ENCODE measurements at places on chromosomes 7 and 10. TPM values are rescaled to one million over a fixed set of nuclear protein-coding genes. Genes with fewer than 3 reads are reported as not detected.

- DNase-seq: peak; percentile 52
Observed at GRCh38 chr10:122879339-122880273, at the start of gene FAM24B. FAM24B (minus strand) TSS chr10:122879581; CDS start chr10:122850515, 29,066 bp downstream.

- DNase-seq: no peak
Observed at GRCh38 chr10:64503429-64503828, 982.2 kb downstream of the REEP3 start.

PDZD7 gene
- total RNA-seq: 0.88 TPM

SRPK2 gene
- 47.1 TPM for total RNA-seq
